Bronchial epithelial cell (primary cell): ENCODE measurements at places on chromosomes 7 and 10.

DNA sequence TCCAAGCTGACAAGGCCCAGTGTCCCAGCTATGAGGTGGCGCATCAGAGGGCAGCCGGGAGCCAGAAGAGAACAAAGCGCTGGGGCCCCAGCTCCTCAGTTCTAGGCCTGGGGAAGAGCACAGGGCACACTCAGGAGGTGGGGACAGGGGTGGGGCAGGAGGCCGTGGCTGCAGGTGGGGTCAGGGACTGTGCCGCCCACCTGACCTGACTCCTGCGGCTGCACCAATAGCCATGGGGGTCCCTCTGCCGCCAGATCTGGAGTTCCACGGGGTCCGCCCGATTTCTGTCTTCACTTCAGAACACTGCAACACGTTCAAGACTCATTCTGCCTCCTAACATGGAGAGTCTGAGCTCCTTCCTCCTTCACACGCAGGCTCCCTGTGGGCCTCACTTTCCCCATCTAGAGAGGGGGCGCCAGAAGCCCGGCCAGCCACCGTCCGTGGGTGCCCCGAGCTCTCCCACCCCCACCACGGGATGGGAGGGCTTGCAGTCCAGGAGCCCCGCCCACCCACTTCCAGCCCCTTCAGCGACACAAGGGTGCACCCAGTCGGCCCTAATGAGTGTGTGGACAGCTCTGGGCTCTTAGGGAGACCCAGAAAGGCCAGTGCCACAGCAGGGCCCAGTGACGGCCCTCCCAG lies 278.3 kb downstream of the MAD1L1 start:
- DNase-seq = no peak

DNA sequence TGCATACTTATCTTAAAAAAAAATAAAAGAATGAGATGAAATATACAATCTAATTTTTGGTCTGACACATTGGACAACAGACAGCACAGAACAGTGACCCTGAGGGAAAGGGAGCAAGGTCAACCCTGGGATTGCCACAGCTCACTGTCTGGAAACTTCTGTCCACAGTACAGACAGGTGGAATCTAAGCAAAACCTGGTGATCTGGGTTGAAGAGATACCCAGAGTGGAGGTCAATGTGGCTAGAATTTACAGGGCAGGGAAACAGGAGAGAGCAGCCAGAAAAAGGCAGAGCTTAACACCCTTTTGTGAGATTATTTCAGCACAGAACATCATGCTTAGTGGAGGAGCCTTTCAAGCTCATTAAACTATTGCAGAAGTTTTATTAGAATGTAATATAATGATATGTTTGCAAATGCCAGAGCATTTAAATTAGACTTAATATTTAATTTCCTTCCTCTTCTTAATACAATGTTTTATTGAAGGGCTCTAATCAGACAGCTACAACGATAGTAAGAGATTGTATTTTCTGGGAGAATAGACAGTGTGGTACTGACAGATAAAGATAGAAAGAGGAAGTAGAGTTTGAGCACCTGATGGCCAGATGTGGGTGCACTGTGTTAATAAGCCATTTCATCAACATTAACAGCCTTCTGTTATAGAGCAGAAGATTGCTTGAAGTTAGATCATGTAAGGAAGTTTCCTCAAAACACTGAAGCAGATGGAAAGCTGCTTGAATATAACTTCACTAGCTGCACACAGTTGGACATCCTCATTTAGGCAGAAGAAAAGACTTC lies 309.4 kb downstream of the HGF start:
- no peak for DNase-seq

DNA sequence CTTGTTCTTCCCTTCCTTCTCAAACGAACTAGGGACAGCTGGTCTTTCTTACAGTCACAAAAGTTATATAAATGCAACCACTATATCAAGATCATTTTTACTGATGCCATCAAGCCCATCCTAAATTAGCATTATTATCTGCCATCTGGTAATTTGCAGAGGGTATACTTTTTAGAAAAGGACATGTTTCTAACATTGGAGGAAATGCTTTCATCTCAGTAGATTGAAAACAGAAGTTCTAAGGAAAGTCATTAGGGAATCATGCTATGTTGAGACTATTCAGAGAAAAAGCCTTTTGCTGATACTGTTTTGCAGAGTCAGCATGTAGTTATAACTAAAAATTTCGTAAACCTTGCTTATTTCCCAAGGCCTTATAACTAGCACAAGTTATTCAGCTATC lies 146.7 kb downstream of the WNT2 start:
- DNase-seq = no peak

- DNase-seq = no peak
These were observed 19.9 kb downstream of the DOCK4 start for GRCh38 chr7:112186300-112186699.

DNA sequence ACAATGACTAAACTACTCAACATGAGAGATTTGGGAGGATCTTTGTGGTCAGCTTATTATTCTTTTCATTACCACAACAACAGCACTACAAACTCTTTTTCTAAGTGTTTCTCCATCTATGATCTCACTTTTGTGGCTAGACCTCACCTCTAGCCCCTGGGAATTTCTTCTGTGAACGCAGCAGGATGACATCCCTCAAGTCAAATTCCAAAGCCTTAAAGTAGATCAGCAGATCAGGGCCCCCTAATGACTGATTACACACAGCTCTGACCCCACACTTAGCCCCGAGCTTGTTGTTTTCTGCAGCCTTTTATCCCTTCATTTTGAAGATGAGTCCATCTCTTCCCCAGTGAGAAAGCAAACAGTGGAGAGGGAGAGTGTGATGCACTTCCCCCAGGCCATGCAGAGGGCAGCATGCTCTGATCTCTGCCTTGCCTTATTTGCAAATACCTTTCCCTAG lies 27.3 kb downstream of the TFAM start:
- DNase-seq = peak; percentile 39

- DNase-seq = peak; percentile 17
These were observed 69.9 kb downstream of the HYCC1 start for GRCh38 chr7:22944022-22944421.

DNA sequence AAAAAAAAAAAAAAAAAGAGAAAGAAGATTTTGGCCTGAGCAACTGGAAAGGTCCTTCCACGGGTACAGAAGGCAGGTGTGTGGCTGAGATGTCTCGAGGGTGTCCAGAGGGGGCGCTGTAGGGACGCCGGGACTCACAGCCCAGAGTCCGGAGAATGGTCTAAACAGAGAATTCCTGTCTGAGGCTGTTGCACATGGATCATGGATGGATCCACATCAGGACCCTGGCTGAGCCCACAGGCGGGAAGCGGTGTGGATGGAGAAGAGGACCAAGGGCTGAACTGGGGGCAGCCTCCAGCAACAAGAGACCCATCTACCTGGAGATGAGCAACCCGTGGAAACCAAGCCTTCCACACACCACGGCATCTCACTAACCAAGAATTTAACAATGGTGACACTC lies 55.0 kb downstream of the PKD1L1 start:
- no peak for DNase-seq

- no peak for DNase-seq
These were observed 440.2 kb upstream of the MKI67 start for GRCh38 chr10:128566361-128566968.

DNA sequence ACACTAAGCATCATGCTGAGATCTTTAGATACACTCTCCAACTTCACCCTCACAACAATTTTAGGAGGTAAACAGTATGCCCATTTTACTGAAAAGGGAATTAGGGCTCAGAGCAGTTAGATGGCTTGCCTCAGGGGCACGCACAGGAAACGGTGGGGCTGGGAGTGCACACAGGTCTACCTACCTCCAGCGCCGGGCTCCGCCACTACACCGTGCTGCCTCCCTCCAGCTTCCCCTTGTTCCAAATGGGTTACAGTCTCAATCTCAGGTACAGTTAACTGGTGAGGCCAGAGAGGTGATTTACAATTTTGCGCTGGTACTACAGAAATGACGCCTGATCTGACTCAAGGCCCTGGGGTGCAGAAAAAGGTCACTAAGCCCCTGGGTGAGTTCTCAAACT lies 142.0 kb downstream of the NOC3L start:
- no peak for DNase-seq

- DNase-seq = no peak
These were observed 107.4 kb upstream of the KLF14 start for GRCh38 chr7:130841416-130841815.

DNA sequence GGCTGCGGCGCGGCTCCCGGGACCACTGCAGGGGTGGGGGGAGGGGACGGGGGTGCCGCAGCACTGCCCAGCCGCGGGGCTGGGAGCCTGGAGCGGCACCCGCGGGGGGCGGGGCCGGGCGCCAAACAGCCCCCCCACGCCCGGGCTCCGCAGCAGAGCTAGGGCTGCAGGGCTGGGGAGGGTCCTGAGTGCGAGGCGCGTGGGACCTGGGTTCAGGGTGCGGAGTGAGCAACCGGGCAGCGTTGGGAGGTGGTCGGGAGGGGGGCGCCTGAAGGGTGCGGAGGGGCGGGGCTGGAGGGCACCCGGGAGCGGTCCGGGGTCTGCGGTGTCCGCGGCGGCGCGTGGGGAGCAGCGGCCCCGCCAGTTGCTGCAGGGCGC lies 528 bp downstream of the CAMK2G start:
- no peak for DNase-seq

- DNase-seq = peak; percentile 72
These were observed 41.9 kb upstream of the SYPL1 start for GRCh38 chr7:106153891-106154449.

DNA sequence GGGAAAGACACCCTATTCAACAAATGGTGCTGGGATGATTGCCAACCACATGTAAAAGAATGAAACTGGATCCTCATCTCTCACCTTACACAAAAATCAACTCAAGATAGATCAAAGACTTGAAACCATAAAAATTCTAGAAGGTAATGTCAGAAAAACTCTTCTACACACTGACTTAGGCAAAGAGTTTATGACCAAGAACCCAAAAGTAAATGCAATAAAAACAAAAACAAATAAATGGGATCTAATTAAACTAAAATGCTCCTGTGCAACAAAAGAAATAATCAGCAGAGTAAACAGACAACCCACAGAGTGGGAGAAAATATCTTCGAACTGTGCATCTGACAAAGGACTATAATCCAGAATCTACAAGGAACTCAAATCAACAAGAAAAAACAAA lies 504.2 kb upstream of the MBL2 start:
- no peak for DNase-seq

- no peak for DNase-seq
These were observed 284.8 kb downstream of the C7orf25 start for GRCh38 chr7:42627101-42627500.

GRCh38 chr10:113252650-113253618 lies 299.9 kb upstream of the HABP2 start:
- no peak for DNase-seq

- no peak for DNase-seq
These were observed 334.0 kb downstream of the SORCS1 start for GRCh38 chr10:106830471-106830870.

DNA sequence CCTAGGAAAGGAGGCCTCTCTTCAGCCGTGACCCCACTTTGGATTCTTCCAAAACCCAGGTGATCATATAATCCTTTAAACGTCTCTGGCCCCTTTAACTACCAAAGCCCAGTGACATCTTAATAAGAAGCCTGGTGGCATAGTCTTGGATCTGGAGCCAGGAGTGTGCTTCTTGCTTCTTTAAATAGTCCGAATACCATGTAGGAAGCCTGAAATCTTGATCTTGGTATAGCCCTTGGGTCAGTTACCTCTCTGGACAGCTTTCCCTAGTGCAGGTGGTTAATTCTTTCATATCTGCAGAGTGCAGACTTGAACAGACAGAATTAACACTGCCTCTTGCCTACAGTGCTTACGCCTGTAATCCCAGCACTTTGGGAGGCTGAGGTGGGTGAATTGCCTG lies 138.6 kb upstream of the EFCAB10 start:
- DNase-seq = no peak

DNA sequence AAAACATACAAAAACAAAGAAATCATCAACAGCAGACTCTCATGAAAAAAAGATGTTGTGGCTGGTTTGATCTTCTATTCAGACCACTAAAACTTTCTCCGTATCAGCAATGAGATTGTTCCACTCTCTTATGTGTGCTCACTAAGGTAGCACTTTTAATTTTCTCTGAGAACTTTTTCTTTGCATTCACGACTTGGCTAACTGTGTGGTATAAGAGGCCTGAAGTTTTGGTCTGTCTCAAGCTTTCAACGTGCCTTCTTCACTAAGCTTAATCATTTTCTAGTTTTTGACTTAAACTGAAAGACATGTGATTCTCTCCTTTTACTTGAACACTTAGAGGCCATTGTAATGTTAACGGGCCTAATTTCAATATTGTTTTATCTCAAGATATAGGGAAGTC lies 1231.6 kb downstream of the SORCS3 start:
- DNase-seq = no peak

- peak; percentile 48 for DNase-seq
These were observed 93.3 kb downstream of the HYCC1 start for GRCh38 chr7:22920672-22921071.

- no peak for DNase-seq
These were observed 14.0 kb downstream of the SLC39A12 start for GRCh38 chr10:17965649-17966235.

GRCh38 chr10:6995341-6995740 lies 415.3 kb upstream of the PRKCQ start:
- DNase-seq = no peak

DNA sequence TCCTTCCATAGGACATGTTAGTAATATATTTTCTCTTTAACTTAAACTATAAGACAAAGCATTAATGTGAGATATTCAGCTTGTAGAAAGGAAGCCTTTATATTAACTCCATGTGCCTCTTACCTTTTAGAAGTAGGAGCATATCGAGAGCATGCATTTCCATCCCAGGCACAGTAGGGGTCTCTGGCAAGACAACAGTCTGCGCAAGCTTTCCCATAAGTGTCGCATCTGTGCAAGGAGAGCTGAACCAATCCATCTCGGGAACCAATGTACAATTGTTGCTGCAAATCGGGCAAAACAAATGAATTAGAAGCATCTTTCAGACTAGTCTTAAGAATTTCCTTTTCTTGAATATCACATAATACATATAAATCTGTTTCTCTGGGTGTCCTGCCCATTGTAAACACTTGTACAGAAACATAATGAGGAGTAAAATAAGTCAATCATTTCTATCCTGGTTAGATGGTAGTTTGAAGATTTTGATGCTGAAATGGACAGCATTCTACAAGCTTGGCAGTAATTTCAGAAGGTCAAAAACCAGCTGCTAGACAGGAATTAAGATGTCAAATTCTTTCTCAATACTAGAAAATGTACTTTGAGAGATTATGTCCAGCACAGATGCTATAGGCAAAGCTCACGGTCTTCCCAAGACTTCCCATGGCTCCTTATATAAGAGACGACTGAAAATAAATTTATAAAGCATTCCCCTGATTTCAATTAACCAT lies 171.8 kb downstream of the SEMA3D start:
- no peak for DNase-seq

- no peak for DNase-seq
These were observed 30.0 kb upstream of the MYH16 start for GRCh38 chr7:99242682-99243081.

DNA sequence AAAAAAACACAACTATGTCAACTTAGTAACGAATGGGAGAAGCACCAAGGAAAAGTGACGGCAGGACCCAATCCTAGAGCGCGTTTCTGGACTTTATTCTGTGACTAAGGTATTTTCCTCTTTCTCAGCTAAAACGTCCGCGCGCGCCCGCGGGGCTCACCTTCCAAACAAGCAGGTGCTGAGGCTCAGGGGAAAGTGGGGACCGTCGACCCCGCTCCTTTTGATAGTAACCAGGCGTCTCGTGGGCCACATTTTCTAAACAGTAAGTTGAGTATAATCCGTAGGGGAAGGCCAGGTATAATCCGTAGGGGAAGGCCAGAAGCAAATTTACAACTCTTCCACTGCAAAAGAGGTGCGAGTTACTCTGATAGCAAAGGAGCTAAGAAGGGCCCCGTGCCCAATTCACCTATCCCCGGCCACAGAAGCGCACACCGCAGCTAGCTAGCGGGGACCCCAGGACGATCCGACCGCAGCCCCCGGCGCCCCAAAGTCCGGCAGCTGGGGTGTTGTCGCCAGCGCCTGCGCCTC lies 743 bp downstream of the MKI67 start:
- DNase-seq = no peak
